ENCODE measurements at places on chromosomes 5 and 9.

GRCh38 chr9:95037789-95038521 is 279.6 kb downstream of the FANCC start:
- DNase-seq = no peak

- DNase-seq = no peak
These were observed 49.6 kb downstream of the ANKDD1B start for GRCh38 chr5:75660678-75661465.

DNA sequence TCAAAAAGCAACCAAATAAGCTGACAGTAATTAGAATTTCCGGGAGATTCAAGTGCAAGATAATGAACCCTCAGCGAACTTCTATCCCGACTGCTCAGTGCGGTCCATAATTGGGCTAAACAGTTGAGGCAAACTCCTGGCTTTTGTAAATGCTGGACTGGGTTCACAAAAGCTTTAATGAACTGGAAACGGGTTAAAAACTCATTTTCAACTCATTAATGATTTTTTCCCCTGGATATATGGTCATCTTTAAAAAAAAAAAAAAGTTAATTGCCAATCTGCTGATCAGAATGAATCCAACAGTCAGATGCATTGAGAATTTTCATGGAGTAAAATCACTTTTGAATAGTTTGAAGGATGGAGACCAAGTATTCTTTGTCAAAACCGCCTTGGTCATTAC is 79.5 kb upstream of the WWC1 start:
- DNase-seq = no peak

DNA sequence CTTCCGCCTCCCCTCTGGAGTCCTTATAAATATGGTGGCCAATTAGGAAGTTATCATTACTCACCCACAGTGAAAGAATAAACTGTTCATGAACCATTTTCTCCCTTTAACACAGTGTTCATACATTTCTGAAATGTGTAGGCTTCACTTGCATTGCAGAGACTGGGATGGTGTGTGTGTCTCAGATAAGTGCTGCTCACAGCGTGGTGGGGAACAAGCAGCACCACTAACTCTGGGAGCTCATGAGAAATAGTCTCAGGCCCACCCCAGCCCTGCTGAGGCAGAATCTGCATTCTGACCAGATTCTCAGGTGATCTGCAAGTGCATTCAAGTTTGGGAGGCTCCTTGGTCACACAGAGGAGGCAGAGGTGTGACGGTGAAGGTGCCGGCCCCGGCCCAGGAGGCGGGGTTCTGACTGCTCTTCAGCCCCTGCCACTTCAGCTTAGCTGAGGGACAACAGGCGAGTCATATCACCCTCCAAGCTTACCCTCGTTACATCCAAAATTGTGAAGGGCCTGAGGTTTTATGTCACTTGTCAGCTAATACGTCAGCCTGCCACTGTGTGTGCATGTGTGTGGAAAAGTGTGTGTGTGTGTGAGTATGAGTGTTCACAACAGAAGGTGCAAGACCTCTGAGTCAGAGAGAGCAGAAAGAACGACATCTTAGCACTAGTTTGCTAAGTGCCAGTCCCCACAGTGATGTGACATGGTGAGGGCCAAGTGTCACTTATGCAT is 34.7 kb downstream of the DAP start:
- no peak for DNase-seq

GRCh38 chr9:131971482-131972074 is 108.1 kb downstream of the MED27 start:
- no peak for DNase-seq

DNA sequence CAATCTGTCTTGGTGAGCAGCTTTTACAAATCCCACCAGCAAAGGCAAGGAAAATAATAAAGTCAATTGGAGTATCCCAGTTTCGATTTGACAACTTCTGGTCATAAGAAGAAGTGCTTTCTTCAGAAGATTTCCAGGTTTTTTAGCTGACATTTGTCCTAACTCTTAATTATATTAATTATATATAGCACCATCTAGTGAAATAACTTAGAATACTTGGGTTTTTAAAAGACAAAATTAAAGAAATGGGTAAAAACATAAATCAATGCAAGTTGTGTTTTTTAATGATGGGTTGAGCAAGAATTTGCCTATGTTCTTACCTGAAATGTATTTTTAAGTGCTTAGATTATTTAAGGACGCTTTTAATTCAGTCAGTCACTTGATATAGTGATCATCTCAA is 421.8 kb downstream of the ACTL7B start:
- no peak for DNase-seq

DNA sequence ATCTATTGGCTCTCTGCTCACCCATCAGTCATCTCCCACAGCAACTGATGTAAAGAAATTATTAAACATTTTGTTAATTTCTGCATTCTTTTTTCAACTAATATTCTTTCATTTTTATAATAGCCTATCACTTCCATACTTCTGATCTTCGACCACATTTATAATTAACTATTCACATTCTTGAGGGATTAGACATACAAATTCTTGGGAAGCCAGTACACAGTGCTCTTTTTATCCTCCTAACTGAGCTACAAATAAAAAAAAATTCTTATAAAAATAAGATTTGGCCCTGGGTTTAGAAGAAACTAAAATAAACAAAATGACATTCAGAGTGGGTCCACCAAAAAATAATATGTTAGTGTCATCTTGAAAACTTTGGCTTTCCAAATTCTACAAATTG is 103.7 kb upstream of the ITGA1 start:
- no peak for DNase-seq

GRCh38 chr9:99092643-99093491 is 12.0 kb upstream of the TGFBR1 start:
- peak; percentile 96 for DNase-seq

DNA sequence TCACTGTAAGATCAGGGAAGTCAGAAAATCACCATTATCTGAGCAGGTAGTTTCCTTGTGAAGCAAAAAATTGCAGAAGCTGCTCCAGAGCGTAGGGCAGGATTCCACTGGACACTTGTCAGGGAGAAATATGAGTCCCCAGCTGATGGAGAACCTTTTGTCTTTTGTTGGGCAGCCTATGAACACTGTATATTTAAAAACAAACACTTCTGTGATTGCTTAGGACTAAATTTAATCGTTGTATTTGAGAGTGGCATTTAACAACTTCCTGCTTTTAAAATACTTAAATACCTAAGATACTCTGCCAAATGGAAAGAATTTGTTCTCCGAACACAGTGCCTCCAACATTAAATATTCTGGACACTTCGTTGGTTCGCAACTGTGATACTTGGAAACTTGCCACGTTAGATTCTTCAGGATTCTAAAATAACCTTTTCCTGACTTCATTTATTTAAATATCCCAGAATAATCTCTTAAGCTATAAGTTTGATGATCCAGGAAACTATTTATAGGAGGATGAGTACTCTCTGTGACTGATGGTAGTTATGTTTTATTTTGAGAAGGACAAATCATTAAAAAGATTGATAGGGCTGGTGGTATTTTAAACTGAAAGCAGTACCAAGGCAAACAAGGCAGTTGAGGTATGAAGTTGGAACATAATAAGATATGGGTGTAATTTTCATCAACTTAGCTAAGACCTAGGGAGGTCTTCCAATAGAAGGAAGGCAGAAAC is 2.7 kb upstream of the HSPA4 start:
- no peak for DNase-seq

DNA sequence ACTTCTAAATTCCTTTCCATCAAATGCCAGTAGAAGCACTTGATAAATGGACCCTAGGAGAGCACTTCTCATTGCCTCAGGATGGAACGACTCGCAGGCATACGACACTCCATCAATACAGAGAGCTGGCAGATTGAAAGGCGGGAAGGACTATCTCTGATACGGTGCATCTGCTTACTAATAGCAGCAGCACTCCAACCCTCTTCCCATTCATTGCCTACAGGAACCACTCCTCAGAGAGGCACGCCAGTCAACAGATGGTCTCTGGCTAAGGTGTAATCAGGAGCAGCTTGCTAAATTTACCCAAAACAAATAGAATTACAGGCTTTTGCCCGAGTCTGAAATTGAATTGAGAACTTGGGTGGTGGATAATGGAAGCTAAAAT is 168.1 kb downstream of the EFNA5 start:
- no peak for DNase-seq

GRCh38 chr5:106545325-106545724 is 1125.4 kb downstream of the EFNA5 start:
- no peak for DNase-seq

- no peak for DNase-seq
These were observed 23.5 kb upstream of the LPCAT1 start for GRCh38 chr5:1547236-1547635.

- no peak for DNase-seq
These were observed 28.4 kb downstream of the SEMA6A start for GRCh38 chr5:116546033-116546742.

- no peak for DNase-seq
These were observed 329.3 kb upstream of the TLE4 start for GRCh38 chr9:79242489-79242888.

GRCh38 chr5:55850839-55851674 is at the start of gene IL31RA:
IL31RA (plus strand) TSS chr5:55851357; CDS start chr5:55851571, 214 bp downstream.
- DNase-seq = no peak

DNA sequence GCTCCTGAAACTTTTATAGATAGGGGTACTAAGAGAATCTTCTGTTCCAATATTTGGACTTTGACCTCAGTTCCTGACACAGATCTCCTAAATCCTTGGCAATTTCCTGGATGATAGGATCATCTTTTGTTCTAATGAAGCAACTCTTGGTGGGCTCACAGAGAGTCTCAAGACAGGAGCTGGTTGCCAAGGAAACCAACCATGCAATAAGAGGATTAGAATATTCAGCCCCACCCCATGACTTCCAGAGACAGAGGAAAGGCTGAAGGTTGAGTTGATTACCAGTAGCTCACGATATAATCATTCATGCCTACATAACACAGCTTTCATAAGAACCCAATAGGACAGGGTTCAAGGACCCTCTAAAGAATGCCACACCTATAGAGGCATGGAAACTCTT is 2050.2 kb upstream of the CDH6 start:
- DNase-seq = no peak

GRCh38 chr5:35316611-35317274 is 86.5 kb upstream of the PRLR start:
- no peak for DNase-seq

DNA sequence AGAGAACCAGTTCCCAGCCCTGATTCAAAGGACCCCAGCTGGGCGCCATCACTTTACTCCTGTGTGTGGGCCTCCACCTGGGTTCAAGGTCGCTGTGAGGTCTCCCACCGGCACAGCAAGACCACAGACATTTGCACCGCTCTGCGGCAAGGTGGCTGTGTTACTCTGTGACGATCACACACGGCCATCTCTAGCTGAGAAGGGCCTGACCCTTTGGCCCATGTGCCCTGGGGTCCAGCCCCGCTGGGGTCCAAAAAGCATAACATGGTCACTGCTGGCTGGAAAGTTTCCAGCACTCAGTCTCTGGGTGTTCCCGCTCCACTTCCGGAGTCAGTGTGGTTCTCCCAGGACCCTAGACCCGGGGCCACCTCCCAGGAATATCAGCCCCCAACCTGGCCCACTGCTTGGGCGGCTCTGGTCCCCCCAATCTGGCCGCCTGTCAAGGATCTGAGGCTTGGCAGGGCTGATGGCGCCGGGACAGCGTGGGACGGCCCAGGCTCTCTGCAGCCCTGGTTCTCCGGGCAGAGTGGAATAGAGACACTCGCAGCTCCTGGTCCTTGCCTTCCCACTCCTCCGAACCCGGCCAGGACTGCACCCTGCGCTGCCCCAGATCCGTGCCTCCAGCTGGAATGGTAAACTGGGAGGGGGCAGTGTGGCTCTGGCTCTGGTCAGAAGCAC is 3.9 kb upstream of the LMX1B start:
- no peak for DNase-seq

DNA sequence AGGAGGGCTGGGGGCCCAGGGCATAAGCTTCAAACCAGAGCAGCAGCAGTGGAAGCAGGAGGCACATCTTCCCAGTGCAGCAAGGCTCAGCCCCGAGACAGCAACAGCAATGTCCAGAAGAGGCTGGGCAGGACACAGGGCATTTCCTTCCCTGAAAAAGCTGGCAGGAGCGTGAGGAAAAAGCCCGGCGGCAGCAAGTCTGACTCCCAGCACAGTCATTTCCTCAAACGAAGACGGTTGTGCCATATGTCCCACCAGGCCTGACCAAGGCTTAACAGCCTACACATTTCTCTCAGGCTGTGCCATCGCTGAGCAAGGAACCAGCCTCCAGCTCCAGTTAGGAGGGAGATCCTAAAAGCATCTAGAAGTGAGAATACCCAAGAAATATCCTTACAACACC is 74.5 kb downstream of the APTX start:
- DNase-seq = no peak

- DNase-seq = no peak
These were observed 403.1 kb upstream of the ZNF608 start for GRCh38 chr5:125149527-125149926.

GRCh38 chr5:157520911-157521703 is 54.5 kb downstream of the ADAM19 start:
- no peak for DNase-seq

GRCh38 chr9:108704156-108704852 is 151.5 kb downstream of the ACTL7B start:
- no peak for DNase-seq

GRCh38 chr5:17143335-17143734 is 74.1 kb upstream of the BASP1 start:
- no peak for DNase-seq

DNA sequence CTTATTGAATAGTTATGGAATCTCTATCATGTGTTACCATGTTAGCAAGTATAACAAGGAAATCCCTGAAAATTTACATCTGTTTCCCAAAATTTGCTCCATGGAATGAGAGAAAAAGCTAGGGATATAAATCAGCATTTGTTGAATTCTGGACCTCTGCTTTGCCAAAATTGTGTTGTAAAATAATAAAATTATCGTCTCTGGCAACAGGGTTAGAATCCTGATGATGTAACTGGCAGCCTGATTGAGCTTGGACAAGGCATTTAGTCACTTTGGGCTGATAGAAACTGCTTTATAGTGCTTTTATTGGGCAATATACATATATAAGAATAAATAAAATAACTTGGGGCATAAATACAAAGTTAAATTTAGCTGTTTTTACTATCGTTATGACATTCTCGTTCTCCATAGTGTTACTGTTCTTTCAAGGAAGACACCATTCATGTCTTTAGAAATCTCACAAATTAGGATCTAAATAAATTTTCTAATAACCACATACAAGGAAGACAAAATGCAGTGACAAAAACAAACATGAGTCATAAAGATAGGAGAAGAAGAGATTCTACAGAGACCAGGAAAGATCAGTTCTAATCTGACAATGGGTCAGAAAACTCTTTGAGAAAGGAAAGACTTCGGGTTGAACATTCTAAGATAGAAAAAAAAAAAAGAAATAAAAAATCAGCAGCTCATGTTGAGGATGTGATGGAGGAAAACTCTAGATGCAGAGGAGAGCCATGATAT is 145.0 kb upstream of the CDH10 start:
- DNase-seq = no peak

DNA sequence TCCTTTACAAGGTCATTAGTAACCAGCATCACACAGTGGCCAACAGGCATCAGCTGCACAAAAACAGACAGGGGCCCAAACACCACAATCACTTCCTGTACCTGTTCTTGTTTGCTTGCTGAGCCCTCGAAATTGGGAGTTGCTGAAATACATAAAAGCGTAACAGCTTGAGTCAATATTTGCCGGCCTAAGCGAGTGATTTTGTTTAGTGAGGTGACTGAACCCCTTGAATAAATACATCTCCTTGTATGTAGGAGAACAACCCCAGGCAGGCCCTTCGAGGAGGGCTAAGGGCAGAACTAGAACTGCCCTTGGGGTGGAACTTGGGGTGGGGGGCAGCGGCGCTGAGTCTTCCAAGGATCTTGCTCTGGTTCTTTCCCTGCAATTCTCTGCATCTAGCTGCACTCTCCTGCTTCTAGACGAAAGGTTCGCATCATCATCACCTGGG is 502.5 kb downstream of the RASEF start:
- DNase-seq = no peak
